Adipocyte (in vitro differentiated cells): ENCODE measurements at places on chromosomes 1 and 21.

GRCh38 chr1:109237512-109237911, 11.8 kb upstream of the CELSR2 start:
- DNase-seq = no peak

DNA sequence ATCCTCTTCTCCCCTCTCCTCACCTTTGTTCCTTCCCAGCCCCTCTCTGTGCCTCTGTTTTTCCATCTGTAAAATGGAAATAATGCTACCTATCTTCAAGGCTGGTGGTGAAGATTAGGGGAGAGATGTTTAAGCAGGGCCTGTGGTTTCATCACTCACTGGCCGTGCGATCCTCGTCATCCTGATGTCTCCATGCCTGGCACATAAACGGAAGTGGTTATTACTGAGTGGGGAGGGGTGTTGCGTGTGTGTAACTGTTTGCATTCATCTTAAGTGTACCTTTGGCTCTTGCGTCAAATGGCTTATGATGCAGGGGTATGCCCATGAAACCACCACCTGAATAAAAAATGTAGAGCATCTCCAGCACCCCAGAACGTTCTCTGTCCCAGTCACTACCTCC, 17.2 kb upstream of the C1QA start:
- no peak for DNase-seq

DNA sequence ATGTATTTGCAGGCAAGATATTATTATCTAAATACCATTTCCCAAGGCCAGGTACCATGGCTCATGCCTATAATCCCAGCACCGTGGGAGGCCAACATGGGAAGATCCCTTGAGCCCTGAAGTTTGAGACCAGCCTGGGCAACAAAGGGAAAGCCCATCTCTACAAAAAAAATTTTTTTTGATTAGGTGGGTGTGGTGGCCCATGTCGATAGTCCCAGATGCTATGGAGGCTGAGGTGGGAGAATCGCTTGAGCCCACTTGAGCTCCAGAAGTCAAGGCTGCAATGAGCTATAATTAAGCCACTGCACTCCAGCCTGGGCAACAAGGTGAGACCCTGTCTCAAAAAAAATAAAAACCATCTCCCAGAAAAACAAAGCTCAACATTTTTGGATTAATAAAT, 2.2 kb downstream of the STMN1 start:
- DNase-seq = no peak

- DNase-seq = no peak
These were observed 61.0 kb upstream of the FAM20B start for GRCh38 chr1:178964469-178965330.

DNA sequence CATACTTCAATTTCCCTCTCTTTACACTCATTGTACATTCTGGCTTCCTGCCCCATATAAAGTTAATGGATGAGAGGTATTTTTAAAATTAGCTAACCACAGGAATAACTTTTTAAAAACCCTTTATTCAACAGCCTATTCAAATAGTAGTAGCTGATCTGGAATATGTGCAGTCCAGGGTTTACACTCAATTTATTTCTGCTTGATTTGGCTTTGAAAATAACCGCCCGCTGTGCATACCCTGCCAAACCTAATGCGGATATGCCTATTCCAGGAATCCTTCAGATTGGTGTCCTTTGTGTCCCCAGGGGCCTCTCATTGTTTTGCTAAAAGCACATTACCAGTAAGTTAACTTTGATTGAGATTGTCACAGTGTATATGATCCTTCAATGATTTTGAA, 1686.2 kb downstream of the PLA2G4A start:
- no peak for DNase-seq

- DNase-seq = no peak
These were observed 71.4 kb downstream of the MEGF6 start for GRCh38 chr1:3539707-3540425.

- DNase-seq = no peak
These were observed 56.8 kb downstream of the USP1 start for GRCh38 chr1:62493656-62494055.

GRCh38 chr1:116951200-116951935, 41.7 kb downstream of the PTGFRN start:
- DNase-seq = peak; percentile 57
